ENCODE measurements at places on chromosomes 12 and 14.

GRCh38 chr14:85037411-85037810 lies 492.5 kb upstream of the FLRT2 start:
- DNase-seq, result no peak

GRCh38 chr14:91008759-91009409 lies 51.6 kb downstream of the RPS6KA5 start:
- DNase-seq, result no peak

DNA sequence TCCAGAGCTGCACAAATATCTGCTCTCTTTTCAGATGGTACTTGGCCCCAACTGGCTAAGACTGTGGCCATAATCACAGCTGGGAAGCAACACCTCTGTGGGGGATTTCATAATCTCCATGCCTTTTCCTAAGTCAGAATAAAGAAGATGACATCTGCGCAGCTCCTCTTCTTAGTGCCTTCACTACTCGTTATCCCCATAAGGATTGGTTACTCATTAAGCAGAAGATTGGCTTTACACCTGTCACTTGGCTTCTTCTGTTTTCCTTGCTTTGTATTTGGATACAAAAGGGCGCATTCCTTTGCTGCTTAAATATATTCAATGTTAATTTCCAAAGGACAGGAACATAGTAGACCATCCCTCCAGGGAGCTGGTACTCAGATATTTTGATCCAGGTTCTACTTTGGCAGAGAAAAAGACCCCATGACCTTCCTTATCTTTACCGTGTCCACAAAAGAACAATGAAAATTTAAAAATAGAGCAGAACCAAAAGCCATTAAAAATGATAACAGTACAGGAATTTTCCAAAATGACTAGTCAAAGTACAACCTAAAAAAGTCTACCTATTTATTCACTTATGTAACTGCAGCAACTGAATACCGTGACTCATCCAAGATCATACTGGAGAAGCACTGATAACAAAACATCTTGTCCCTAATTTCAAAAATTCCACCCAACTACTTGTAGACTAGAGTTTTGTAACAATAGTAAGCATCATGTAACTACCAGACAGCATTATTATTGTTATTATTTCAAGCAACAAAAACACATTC lies 352.3 kb upstream of the TMPO start:
- no peak for DNase-seq

DNA sequence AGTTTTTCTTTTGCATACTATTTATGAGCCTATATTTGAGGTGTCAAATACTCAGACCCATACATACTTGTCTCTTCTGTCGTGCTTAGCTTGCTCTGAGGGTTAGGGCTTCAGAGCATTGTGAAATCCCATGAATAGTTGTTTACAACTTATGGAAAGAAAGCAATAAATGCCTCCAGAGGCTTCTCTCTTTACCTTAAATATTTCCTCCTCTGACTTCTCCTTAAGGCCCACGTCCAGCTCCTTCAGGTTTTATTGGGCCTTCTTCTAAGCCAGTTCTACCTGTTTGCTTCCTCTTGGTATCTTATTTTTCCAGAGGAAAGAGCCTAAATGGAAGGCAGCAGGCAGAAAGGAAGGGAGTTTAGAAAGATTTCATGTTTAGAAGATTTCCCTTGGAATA lies 218.6 kb downstream of the SPTSSA start:
- DNase-seq, result no peak

DNA sequence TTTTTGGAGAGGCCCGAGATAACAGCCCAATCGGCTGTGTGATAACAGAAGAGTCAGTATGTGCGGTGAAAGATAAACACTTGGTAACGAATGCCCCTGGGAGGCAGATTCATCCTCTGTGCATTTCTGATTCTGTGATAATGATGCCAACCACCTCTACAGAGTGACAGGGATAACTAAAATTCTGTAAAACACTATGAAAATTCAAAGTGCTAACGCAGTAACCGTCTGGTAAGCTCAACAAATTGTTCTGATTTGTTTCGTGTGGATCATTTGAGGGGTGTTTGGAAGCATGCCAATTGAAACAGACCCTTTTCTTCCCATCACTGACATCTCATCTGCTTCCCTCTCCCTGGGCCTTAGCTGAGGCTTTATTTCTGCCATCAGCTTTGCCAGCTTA lies 76.3 kb downstream of the ESR2 start:
- no peak for DNase-seq

DNA sequence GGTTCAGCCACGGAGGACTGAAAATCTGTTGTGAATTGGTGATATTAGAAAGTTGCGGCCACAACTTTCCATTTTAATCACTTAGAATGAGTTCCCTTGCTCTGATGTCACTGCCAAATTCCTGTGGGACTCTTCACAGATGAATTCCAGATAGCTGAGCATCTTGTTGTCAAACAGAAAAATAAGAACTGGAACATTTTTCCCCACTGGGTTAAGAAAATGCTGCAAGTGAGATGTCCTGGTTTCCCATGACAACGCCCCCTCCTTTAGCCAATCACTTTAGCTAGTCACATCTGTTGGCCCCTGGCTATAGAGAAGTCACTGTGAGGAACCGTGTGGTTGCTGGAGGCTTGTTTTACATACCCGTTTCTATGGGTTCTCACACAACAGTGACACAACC lies 135.9 kb downstream of the KTN1 start:
- DNase-seq, result peak; percentile 96

- no peak for DNase-seq
These were observed 6.8 kb upstream of the KANSL2 start for GRCh38 chr12:48688836-48689235.

DNA sequence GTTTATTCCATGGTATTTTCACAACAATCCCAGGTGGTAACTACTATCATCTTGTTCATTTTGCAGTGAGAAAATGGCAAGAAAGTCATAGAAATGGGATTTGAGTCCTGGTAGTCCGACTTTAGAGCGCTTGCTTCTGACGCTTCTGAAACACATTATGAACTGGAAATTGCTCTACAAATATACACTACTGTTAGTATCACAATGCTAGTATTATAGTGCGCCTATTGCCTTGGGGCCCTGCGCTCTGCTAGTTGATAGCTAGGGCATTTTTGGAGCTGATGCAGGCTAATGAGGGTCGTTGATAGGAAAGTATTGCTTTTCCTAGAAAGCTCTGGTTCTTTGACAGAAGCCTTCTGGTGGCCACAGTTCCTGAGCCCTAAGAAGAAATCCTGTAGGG lies 61.0 kb downstream of the ETV6 start:
- DNase-seq, result no peak

- peak; percentile 75 for DNase-seq
These were observed 50.5 kb downstream of the ATF7 start for GRCh38 chr12:53575502-53576249.

- DNase-seq, result no peak
These were observed 77.7 kb upstream of the SLC38A2 start for GRCh38 chr12:46450279-46450748.

DNA sequence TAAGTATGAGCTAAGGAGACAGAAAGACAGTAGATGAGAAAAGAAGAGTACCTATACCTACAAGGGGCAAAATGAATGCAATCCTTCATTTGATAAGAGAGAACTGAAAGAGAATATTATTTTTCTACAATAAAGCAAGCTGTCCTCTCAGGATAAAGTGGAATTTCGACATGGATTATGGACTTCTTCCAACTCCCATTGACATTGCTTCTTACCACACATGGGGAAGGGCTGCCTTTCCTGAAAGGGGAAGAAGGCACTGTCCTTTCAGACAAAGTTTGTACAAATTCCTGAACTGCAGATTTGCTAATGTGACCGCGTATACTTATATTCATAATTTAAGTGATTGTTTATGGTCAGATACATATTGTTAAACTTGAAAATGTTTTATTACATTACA lies 4.3 kb upstream of the HEBP1 start:
- DNase-seq, result no peak

DNA sequence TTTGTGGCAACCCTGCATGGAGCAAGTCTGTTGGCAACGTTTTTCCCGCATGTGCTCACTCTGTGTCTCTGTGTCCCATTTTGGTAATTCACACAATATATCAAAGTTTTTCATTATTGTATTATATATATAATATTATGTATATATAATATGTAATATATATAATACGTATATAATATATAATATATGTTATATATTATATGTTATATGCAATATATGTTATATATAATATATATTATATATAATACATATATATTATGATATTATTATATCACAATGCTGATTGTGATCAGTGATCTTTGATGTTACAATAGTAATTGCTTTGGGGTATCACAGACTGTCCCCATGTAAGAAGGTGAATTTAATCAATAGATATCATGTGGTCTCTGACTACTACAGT lies 84.8 kb downstream of the BICD1 start:
- DNase-seq, result no peak

DNA sequence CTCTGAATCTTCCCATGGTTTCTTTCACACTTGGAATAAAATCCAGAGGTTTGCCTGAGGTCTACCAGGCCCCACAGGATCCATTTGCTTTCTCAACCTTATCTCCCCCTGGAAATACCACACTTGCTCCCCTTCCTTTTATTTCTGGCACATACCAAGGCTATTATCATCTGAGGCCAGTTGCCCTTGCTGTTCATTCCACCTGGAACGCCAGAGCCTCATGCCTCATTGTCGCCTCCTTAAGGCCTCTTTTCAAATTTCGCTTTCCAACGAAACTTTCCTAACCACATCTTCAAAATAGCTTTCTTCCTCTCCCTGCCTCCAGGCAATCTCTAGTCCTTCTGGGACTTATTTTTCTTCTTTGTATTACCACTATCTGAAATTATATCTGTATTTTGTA lies 11.2 kb upstream of the LRIG3 start:
- DNase-seq, result no peak

GRCh38 chr12:132886529-132887477 lies 602 bp downstream of the CHFR start:
- peak; percentile 14 for DNase-seq

- DNase-seq, result no peak
These were observed 192.3 kb downstream of the BCAT1 start for GRCh38 chr12:24756479-24757024.

DNA sequence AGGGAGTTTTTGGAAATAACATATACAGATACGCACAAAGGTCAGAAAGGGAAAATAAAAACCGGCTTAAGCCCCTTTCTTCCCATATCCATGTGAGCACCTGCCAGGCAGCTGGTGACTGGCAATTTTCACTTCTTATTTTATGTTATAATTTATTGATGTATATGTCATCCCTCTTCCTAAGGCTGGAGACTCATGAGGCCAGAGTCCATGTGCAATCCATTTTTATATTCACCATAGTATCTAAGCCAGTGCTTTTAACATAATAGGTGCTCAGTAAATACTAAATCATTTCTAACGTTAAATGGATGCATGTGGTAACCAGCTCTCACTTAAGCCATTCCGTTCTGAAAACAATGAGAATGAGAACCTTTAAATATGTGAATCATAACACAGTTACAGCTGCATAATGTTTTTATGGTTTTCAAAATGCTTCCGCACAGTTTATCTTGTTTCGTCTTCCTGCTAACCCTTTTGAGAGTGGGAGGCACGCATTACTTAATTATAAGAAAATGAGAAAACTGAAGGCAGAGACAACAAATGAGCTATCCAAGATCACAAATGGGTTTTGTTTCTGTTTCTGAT lies 178.3 kb downstream of the CACNA1C start:
- DNase-seq, result no peak

DNA sequence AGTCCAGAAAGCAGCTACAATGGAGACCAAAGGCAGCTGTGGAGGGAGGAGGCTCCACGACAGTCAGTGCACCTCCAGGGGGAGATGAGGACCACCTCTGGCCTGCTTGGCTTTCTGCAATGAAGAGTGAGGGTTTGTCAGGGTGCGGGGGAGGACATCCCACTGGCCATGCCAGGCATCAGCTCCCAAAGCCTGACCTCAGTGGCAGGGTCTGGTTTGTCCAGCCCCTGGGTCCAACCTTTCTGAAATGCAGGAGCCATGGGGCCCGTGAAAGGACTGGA lies 35.2 kb downstream of the SLC6A12 start:
- no peak for DNase-seq

DNA sequence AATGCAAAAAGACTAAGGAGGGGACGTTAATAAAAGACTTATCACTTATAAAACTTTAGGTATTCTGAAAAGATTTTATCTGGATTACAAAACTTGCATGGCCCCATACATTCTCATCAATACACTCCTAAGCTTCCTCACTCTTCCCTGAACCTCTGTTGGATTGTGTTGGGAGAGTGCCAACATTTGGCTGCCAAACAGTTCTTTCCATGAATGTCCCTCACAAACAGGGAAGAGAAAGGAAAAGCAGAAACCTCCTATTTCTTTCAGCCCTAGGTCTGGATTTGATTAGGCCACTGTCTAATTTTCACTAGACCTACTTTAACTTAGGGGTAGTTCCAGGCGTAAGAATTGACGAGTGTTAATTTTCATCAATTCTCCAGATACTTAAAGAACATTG lies 11.7 kb downstream of the PTHLH start:
- DNase-seq, result no peak

- DNase-seq, result no peak
These were observed 44.0 kb downstream of the LRRC74A start for GRCh38 chr14:76870166-76870565.

DNA sequence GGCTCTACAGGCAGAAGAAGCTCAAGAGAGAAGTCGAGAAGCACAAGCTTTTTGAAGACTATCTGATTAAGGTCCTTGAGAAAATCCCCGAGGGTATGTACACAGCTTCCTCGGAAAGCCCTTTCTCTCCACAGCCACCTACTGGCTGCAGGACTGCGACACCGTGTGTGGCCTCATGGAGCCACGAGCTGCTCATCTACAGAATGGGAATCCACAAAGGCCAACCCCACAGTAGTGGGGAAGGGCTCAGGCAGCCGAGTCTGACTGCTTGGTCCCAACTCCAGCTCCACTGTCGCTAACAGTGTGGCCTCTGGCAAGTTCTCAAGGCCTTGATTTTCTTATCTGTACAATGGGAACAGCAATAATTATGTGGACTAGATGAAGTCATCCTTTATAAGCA lies 2.5 kb downstream of the CCDC197 start:
- no peak for DNase-seq

DNA sequence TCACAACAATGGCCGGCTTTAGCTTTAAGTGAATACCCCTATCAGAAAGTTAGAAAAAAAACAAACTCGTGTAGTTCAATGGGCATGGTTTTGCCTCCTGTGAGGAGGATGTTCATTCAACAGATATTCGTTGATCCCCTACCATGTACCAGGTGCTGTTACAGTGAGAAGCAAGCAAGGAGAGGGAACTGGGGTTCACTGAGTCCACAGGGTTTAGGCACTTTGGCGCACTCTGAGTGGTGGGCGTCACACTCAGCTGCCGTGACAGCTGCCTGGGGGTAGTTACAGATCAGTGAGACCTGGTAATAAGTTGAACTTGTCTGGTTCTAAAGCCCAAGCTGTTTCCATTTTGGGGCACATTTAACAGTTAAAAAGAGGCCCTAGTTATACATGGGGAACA lies 74.2 kb downstream of the PAPOLA start:
- no peak for DNase-seq

DNA sequence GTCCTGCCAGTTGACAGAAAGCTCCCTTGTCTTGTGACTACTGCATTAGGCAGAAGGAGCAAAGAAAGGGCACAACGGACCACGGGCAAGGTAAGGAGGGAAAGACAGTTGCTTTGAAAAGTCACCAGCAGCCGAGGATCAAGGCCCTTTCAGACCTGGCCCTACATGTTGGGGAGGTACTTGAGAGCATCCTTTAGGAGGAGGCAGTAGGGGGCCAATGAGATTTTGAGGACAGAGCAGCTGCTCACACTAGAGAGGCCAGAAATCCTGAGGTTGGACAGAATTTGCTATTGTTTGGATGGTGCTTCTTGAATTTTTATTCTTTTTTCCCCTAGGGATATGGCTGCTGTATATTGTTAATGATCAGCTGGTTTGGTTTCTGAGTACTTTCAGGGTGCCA lies 135.5 kb upstream of the PZP start:
- DNase-seq, result no peak

GRCh38 chr12:122362755-122363154 lies 59.7 kb downstream of the CLIP1 start:
- no peak for DNase-seq

Measured in choroid plexus epithelial cell (primary cell).